Activated CD4-positive, alpha-beta memory T cell treated with anti-CD3 and anti-CD28 coated beads, Interleukin-2, amount 10 ng/mL, durations not matched to agents 7 days and 5 days (primary cell): ENCODE measurements at places on chromosomes 3 and 15.

DNA sequence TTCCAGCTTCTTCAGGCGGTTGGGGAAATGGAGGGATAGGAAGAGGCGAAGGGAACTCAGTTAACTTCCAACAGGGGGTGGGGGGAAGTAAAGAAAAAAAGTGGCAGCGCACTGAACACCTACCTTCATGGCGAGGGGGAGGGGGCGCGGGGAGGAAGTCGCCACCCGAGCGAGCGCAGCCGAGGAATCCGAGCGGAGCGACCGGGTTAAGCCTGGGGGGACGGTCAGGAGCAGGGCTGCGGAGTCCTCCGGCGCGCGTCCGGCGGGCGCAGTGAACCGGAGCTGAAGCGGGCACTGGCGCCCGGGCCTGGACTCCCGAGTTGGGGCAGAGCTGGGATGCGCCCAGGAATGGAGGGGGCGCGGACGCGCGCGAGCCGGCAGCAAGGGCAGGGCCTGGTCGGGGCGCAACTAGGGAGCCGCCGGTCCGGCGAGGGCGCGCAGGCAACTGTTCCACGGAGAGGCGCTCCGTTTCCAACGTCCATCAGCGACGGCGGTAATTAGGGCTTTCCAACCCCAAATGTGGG is at the start of gene WNT5A:
Gene WNT5A (minus strand): TSS at position 450 of the 524 bp plus-strand sequence. CDS start 321 bp downstream, at position 129.
- DNase-seq, result no peak
- H3K27me3 ChIP-seq, result peaks cover 78% of the 10 kb centered on the region
- no peak within 1 kb of the TSS for H3K27ac ChIP-seq
- peak within 1 kb of the TSS; percentile 65 for H3K4me3 ChIP-seq

GRCh38 chr3:151410891-151411559 is 26.5 kb upstream of the P2RY12 start:
- no peak for DNase-seq
- no peaks in the 10 kb centered on the region for H3K4me1 ChIP-seq
- H3K27ac ChIP-seq, result no peak overlapping the region
- H3K4me3 ChIP-seq, result no peak overlapping the region

- peaks cover 21% of the 10 kb centered on the region for H3K4me1 ChIP-seq
- no peak overlapping the region for H3K4me3 ChIP-seq
- peaks cover 36% of the 10 kb centered on the region for H3K36me3 ChIP-seq
- DNase-seq, result no peak
- no peaks in the 10 kb centered on the region for H3K27me3 ChIP-seq
Measured at GRCh38 chr3:37287776-37288175, 113.4 kb upstream of the LRRFIP2 start.

GRCh38 chr15:66933932-66934867 is 131.2 kb upstream of the SMAD3 start:
- no peak overlapping the region for H3K27ac ChIP-seq
- H3K27me3 ChIP-seq, result peaks cover 4% of the 10 kb centered on the region
- DNase-seq, result no peak
- H3K4me3 ChIP-seq, result no peak overlapping the region
- H3K36me3 ChIP-seq, result peaks cover 3% of the 10 kb centered on the region

DNA sequence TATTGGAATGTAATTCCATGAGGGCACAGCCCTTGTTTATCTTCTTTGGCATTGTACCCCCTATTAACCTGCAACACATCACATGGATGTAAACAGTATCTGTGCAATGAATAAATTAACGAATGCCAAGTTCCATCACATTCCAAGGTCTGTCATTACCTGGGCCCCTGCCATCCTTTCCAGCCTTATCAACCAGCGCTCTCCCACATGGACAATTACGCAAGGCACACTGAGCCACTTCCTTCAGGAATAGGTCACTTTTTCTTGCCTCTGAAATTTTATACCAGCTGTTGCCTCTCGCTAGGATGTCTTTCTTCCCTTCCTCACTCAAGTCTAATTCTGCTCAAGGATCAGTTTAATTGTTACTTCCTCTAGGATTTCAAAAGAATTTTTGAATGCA is 1051.8 kb upstream of the CFAP20DC start:
- H3K27ac ChIP-seq, result no peak overlapping the region
- peaks cover 11% of the 10 kb centered on the region for H3K4me1 ChIP-seq
- no peaks in the 10 kb centered on the region for H3K27me3 ChIP-seq
- H3K36me3 ChIP-seq, result no peaks in the 10 kb centered on the region

GRCh38 chr15:100651253-100651652 is 48.9 kb downstream of the ASB7 start:
- peaks cover 4% of the 10 kb centered on the region for H3K36me3 ChIP-seq
- H3K4me3 ChIP-seq, result no peak overlapping the region
- H3K27ac ChIP-seq, result no peak overlapping the region
- H3K4me1 ChIP-seq, result no peaks in the 10 kb centered on the region
- DNase-seq, result no peak

- no peak for DNase-seq
- H3K36me3 ChIP-seq, result peaks cover 2% of the 10 kb centered on the region
- no peak overlapping the region for H3K27ac ChIP-seq
Measured at GRCh38 chr3:41819236-41819635, 142.7 kb downstream of the ULK4 start.

DNA sequence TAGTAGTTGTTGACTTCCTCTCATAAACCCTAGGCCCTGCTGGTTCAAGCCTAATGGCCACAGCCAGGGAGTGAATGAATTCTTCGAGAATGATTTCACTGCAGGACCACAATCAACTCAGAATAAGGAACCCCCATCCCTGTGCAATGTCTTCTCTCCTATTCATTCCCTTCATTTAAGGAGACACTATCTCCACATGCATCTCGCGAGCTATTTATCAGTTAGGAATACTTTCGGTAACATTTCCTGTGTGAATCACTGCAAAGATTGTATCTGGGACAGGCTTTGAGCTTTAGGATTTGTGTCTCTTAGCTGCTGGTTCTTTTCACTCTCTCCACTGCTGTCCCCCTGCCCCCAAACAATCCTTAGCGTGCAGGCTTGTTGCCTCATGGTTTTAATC is 94.4 kb downstream of the MYLK start:
- H3K36me3 ChIP-seq, result no peaks in the 10 kb centered on the region
- H3K27ac ChIP-seq, result no peak overlapping the region
- peaks cover 31% of the 10 kb centered on the region for H3K27me3 ChIP-seq

DNA sequence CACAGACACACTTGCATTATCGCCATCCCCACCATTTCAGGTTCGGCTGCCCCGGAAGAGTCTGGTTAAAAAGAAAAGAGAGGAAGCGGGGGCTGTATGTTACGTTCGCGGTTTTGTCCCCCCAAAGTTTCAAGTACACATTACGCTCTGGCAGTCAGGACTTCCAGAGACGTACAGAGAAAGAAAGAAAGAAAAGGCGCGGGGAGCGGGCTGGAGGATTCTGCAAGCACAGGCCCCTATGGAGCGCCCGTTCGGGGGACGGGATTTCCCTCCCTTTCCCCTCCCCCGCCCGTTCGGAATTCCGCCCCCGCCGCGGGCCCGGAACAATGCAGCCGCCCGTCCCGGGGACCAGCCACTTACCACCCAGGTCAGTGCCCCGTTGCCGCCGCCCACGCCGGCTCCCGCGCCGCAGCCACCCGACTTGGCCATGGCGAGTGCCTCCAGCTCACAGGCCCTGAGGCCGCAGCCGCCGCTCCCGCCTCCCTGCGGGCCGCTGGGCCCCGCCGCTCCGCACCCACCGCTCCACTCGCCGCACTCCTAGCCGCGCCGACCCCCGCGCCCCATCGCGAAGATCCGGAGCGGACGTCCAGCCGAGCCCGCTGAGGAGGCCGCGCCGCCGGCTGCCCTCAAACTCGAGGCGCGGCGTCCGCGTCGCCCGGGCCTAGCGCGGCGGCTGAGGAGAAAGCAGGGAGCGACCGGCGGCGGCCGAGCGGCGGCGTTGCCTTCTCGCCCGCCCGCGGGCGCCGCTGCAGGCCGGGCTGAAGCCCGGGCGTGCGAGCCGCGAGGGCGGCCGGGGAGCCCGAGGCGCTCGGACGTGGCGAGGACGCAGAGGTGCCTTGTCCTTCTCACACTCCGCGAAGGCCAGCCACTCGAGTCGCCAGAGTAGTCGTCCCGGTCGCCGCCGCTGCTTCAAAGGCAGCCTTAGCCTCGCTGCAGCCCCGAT is 567 bp downstream of the TOP2B start:
- peaks cover 18% of the 10 kb centered on the region for H3K36me3 ChIP-seq
- peaks cover 38% of the 10 kb centered on the region for H3K4me1 ChIP-seq
- H3K4me3 ChIP-seq, result peak overlapping the region; percentile 92
- peak overlapping the region; percentile 95 for H3K27ac ChIP-seq

- no peak overlapping the region for H3K4me3 ChIP-seq
- no peaks in the 10 kb centered on the region for H3K36me3 ChIP-seq
- H3K27ac ChIP-seq, result no peak overlapping the region
- peaks cover 3% of the 10 kb centered on the region for H3K27me3 ChIP-seq
Measured at GRCh38 chr3:124149771-124150170, 157.8 kb upstream of the ROPN1 start.
